ENCODE measurements at places on chromosomes 3 and 15. TPM values are rescaled to one million over a fixed set of nuclear protein-coding genes. Genes with fewer than 3 reads are reported as not detected.

DNA sequence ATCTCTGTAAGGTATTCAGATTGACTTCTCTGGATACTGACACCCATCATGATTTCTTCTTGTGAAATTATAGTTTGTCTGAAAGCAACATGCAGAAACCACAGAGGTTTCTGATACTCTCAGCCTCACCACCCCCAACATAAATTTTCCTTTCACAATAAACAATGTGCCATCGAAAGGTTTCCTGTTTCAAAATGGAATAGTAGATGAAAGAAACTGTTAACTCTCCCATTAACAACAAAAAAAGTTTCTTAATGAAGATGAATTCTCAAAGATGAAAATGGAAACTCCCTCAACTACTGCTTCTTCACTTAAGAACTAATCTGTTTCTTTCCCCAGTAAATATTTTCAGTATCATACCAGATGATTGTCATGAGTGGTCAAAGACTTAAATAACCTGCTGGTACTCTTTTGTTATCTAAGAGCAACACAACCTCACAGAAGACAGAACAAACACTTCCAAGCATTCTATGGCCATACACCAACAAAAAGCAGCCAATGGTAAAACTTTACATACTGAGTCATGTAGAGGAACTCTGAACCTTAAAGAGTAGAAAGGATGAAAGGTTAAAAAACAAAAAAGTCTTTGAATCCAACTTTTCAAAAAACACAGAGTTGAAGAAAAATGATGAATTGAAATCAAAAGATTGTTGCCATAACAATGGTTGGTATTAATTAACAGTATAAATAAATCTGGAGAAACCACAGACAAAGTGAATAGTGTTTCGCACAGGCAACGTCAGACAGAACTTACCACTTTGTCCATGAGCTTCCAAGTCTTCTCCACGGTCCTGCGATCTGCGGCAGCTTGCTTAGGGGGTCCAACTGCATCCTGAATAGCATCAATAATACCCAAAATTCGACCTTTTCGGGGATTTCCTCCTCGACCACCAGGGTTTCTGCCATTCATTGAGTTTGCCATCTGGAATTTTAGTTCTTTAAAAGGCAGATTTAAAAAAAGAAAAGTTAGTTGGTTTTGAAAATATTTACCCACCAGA is 1.9 kb downstream of the CBLB start:
- H3K36me3 ChIP-seq: peaks cover 22% of the 10 kb centered on the region
- no peak overlapping the region for H3K27ac ChIP-seq
- peak overlapping the region; percentile 97 for H3K4me3 ChIP-seq
- peak; percentile 34 for DNase-seq
- peaks cover 50% of the 10 kb centered on the region for H3K4me1 ChIP-seq

Gene ACSBG1
- polyA plus RNA-seq: 0.06 TPM

DNA sequence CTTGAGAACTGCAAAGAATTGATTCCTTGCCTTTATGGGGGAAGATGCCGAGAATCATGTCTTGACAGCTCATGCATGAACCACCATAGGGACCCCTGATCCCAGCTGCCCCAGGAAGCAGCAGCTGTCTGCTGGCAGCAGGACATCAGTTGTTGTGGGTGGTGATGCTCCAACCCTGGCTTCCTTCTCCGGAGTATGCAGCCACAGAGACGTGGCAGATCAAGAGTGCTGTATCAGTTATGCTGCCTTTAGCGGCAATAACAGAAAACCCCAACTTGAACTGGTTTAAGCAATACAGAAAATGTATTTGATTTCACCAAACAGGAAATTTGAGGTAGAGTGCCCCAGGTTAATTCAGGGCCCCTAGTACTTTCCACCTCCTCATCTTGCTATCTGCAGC is 92.2 kb upstream of the TNFAIP8L3 start:
- no peaks in the 10 kb centered on the region for H3K36me3 ChIP-seq
- no peak for DNase-seq
- H3K27me3 ChIP-seq: no peaks in the 10 kb centered on the region
- no peaks in the 10 kb centered on the region for H3K4me1 ChIP-seq
- no peak overlapping the region for H3K4me3 ChIP-seq

Gene C2CD4A
- polyA plus RNA-seq: 0.28 TPM

DNA sequence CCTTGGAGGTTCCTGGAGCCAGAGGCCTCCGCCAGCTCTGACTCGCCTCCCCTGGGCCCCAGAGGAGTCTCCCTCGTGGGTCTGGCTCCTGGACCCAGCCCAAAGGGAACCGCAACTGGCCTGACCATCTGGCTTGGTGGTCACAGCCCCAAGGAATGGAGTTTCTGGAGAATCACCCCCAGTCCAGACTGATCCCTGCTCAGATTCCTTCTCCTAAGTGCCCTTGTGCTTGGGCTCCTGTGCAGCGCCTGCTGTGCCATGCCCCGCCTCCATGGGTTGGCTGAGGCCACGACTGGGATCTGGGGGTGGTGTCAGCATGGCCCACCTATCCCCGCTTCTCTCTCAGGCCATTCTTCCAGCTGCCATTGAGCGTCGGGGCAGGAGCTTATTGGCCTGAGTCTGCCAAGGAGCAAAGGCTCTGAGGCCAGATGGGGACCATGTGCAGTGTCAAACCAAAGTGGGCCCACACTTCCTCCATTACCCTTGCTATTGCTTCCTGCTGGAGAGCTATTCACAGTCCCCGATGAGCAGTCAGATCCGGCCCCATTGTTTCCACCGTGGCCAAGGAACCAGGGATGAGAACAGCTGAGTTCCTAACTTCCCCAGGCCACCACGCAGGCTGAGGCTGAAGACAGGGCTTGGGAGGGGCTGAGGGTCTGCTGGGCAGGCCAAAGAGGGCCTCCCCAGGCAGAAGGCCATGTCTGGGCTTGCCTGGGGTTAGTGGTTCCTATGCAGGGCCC is 19.0 kb downstream of the CSPG4 start:
- H3K4me3 ChIP-seq: no peak overlapping the region
- H3K27ac ChIP-seq: no peak overlapping the region
- DNase-seq: no peak
- no peaks in the 10 kb centered on the region for H3K36me3 ChIP-seq
- peaks cover 12% of the 10 kb centered on the region for H3K4me1 ChIP-seq

Gene RASL12
- polyA plus RNA-seq: not detected

Gene GREM1
- not detected for polyA plus RNA-seq

DNA sequence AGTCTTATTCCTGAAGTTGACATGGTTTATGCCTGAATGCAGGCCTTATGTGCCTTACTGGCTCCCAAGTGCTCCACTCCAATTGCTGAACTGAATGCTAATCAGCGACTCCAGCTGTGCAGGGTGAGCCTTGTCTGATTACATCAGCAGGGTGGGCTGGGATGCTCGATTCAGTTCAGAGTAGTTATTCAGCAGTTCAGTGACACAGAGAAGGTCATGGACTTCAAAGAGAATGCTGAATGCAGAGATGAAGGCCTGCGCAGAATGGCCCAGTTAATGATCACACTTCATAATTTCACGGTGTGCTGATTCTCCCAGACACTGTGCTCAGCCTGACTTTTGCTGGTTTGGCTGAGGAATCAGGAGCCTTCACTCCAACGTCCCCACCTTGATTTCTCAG is 63.6 kb downstream of the CLDN1 start:
- H3K4me1 ChIP-seq: no peaks in the 10 kb centered on the region
- no peak for DNase-seq
- peaks cover 2% of the 10 kb centered on the region for H3K27me3 ChIP-seq
- H3K4me3 ChIP-seq: no peak overlapping the region
- no peaks in the 10 kb centered on the region for H3K36me3 ChIP-seq
- no peak overlapping the region for H3K27ac ChIP-seq

GRCh38 chr3:177647341-177647740 is 450.1 kb upstream of the TBL1XR1 start:
- no peak overlapping the region for H3K4me3 ChIP-seq
- DNase-seq: no peak
- no peaks in the 10 kb centered on the region for H3K27me3 ChIP-seq
- no peak overlapping the region for H3K27ac ChIP-seq
- H3K36me3 ChIP-seq: no peaks in the 10 kb centered on the region

DNA sequence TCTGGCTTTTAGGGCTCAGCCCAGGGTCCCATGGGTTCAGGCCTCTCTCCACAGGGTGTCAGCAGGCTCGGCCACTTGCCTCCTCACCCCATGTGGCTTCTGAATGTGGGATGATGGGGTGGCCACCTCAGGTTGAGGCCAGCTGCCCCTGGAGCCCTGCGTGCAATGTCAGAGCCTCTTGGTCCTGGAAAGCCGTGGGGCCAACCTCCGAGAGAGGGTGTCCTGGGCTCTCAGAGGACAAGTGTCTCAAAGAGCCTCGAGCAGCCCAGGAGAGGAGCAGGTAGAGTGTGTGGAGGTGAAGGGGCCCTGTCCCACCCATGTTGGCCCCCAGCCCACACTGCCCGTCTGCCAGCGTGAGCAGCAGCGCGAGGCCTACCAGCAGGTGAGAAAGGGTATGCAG is 86.0 kb downstream of the PLXNA1 start:
- H3K27ac ChIP-seq: no peak overlapping the region
- H3K27me3 ChIP-seq: peaks cover 3% of the 10 kb centered on the region
- H3K4me1 ChIP-seq: no peaks in the 10 kb centered on the region
- no peak overlapping the region for H3K4me3 ChIP-seq
- no peak for DNase-seq

DNA sequence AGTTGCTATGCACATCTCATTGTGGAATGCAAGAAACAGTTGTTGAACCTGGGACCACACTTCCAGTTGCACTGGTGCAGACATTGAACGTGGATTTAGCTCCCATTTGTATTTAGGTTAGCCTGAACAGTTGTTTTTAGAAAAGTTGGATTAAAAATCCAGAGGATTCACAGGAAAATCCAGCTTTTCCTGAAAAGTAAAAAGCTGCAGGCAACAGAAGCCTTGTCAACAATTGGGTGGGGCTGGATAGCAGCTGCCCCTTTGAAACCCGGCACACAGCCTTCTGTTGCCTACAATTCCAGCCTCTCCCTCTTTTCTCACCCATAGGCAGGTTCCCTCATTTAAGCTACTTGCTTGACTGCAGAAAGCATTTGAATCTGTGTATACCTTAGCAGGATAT is 165.3 kb upstream of the TBL1XR1 start:
- H3K27me3 ChIP-seq: no peaks in the 10 kb centered on the region
- DNase-seq: no peak
- H3K36me3 ChIP-seq: no peaks in the 10 kb centered on the region
- no peak overlapping the region for H3K4me3 ChIP-seq

- no peak overlapping the region for H3K27ac ChIP-seq
- H3K4me1 ChIP-seq: no peaks in the 10 kb centered on the region
- no peak for DNase-seq
- no peak overlapping the region for H3K4me3 ChIP-seq
- no peaks in the 10 kb centered on the region for H3K27me3 ChIP-seq
These were observed 435.0 kb upstream of the ATP10A start for GRCh38 chr15:26298010-26298658.

DNA sequence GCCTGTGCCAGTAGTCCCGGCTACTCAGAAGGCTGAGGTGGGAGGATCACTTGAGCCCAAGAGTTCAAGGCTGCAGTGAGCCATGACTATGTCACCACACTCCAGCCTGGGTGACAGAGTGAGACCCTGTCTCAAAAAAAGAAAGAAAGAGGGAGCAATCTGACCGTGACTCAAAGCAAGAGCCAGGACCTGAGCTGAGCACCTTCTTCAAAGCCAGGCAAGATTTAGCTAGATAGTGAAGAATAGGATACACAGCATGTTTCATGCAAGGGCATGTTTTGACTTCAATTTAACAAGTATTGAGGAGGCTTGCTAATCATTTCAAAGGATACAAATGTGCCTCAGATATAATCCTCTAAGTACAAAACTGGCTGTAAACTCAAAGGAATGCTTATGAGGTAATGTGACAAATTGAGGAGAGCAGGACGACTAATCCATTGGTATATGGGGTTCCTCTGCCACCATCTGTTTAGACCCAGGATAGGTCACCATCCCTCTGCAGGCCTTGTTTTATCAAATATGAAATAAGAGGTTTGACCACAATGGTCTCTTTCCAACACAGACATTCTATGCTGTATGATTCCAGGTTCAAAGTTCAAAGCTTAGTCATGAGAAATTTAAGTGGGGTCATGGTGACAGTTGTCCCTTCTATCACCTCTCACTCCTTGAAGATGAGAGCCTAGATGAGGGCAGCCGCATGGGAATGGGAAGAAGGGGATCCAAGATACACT is 33.2 kb downstream of the RAB27A start:
- no peak for DNase-seq
- no peaks in the 10 kb centered on the region for H3K27me3 ChIP-seq
- peak overlapping the region; percentile 26 for H3K27ac ChIP-seq

DNA sequence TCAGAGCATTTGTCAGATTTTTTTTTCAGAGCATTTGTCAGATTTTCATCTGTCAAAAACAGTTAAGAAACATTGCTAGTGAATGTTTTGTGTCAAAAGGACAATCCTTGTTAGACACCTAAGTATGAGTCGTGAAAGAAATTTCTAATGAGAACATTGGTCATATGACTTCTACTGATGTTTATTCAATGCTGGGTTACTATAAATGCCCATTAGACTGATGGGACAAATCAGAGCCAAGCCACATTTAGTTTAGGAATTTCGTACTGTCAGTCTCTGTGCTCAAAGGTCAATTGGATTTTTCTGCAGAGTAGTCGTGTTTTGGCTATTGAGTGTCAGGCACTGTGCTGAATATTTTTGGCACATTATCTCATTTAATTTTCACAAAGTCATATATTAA is 31.6 kb downstream of the TSC22D2 start:
- H3K36me3 ChIP-seq: no peaks in the 10 kb centered on the region
- no peaks in the 10 kb centered on the region for H3K4me1 ChIP-seq
- DNase-seq: no peak

Gene ANKDD1A
- 5.4 TPM for polyA plus RNA-seq

DNA sequence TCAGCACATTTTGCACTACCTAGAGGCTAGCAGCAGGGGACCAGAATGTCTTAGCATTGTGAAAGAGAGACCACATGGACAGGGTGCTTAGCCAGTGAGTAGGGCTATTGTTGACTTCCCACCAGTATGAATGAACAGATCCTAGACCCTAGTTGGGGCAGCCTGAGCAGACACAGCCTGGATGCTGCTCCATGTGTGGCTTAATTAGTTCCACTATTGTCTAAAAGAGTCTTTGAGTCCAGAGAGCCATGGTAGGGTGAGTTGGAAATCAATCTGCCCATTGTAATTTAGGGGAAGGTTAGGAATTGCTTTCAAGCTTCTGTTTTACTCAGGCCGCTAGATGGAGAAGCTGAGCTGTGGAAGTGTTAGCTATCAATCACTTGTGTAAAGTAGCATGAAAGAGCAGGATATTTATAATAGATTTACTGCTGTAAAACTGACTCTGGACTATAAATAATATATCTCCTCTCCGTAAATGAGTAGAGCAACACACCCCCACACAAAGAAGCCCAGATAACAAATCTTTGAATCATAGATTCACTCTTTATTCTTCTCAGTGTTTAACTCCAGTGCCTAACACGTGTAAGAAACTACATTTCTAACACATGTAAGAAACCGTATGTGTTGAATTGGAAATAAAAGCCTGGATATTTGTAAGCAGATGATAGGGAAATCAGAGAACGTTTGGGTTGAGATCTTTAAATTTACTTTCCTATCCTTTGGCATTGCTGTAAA is 4.1 kb upstream of the GCSAM start:
- H3K36me3 ChIP-seq: no peaks in the 10 kb centered on the region
- H3K4me1 ChIP-seq: peaks cover 24% of the 10 kb centered on the region
- DNase-seq: peak; percentile 52
- no peak overlapping the region for H3K4me3 ChIP-seq
- no peak overlapping the region for H3K27ac ChIP-seq
- no peaks in the 10 kb centered on the region for H3K27me3 ChIP-seq

Gene CAPN3
- 0.21 TPM for polyA plus RNA-seq
